Stimulated activated naive CD4-positive, alpha-beta T cell treated with Interleukin-2 at 50 U/mL for 16 hours (primary cell): ENCODE measurements at places on chromosomes 2 and 18.

GRCh38 chr2:224440988-224441387 lies 39.1 kb upstream of the FAM124B start:
- DNase-seq, result no peak

DNA sequence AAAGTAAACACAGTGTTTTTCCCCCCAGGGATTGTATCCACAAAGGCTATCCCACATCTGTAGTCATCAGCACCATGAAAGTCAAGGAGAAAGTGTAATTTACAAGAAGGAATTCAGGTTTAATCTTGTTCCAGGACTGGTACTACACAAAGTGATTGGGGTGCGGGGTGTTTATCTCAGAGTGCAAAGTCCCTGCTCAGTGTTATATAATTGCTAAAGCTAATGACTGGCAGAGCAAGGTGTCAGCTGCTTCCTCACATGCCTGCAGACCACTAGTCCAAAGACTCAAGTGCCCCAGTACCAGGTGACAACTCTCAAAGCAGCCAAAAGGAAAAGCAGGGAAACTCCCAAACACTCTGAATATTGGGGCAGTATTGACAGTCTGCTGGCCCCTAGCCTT lies 40.4 kb upstream of the PDCL3 start:
- DNase-seq, result no peak

GRCh38 chr18:8478166-8478967 lies 130.9 kb upstream of the RAB12 start:
- DNase-seq, result peak; percentile 17

DNA sequence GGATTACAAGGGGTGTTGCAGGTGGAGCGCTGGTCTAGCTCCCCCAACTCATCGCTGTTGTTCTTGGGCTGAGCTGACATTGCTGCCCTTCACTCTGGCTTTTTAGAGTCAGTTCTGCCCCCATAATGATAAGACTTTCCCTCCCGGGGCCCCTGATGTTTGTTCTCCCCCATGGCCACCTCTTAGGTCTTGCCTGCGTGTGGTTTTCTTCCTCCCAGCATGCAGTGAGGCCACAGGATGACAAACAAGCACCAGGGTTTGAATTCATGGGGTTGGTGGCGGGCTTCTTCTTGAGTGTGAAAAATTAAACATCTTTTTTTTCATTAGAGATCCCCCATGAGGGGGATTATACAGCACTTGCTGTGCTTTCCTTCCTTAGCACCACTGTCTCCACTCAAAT lies 74.1 kb downstream of the CTAGE1 start:
- DNase-seq, result no peak

GRCh38 chr2:104562537-104562936 lies 291.4 kb upstream of the POU3F3 start:
- no peak for DNase-seq

DNA sequence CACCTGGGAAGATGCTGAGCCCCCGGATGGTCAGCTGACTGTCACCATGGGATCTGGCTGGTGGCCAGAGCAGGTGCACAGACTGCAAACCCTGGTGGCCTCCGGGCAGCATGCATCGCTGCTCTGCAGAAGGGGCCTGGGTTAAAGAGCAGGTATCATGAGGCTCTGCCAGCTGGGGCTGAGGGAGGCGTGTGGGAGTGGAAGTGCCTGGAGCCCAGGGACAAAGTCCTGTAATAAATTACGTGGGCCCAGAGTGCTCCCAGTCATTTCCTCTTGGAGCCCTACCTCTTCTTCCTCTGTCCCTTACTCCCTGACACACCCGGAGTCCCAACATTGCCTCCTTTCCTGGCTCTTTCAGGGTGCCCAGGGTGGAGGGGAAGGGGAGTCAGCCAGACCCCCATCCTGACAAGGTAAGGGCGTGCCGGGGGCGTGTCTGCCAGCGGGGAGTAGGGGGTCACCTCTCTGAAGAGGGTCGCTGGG lies at the start of gene MYO7B:
TSS of gene MYO7B (plus strand) at position 262 of the 480 bp plus-strand sequence. CDS start 24,040 bp downstream, outside the sequence.
- no peak for DNase-seq

GRCh38 chr2:76120176-76120575 lies 409.5 kb upstream of the GCFC2 start:
- DNase-seq, result no peak

DNA sequence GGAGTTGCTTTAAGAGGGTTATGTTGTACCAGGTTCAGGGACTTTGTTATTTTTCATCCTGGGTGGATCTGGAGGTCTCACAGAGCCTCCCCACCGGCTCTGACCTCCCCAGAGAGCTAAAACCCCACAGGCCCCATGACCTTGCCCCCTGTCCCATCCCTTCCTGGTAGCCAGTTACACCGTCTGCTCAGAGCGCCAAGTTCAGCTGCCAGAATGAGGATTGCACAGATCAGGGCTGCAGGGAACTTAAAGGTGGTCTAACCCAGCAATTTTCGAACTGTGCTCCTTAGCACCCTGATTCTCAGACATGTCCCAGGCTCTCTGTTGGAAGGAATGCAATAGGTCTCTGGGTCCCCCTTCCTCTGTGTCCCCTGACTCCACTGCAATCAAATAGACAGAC lies 32.1 kb downstream of the ATOH8 start:
- DNase-seq, result no peak

DNA sequence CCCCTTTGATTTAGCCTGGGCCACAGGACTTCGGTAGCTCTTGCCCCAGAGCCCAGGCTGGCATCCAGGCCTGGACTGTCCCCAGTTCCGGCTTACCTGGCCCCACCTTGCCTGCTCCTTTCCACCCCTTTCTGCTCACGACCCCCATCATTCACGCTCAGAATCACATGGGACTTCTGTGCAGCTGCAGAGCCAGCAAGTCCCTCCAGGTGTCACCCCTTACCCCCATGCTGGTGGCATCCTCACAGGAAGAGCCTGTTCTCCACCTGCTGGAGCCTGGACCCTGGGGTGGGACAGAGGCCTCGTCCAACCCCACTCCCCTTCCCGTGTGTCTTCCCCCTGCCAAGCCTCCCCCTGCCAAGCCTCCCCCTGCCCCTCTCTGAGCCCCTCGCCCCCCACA lies 7.9 kb upstream of the KCNIP3 start:
- no peak for DNase-seq

- DNase-seq, result no peak
Measured at GRCh38 chr2:98705333-98705617, 25.7 kb downstream of the MGAT4A start.

DNA sequence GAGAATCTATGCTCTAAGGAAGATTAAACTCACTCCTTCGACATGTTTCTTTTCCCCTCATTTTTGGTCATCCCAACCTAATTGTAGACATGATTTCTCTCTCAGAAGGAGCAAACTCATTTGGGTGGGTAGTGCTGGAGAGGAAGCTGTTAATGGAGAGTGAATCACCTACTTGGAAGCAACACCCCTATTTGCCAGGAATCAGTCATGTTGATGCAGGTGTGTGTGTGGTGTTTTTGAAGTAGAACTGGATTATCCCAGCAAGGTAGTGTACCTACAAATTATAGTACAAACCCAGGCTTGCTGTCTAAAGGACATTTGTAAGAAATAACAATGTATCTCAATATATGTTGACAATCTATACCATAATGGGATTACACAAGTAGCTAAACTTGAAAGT lies 186.4 kb downstream of the EPHA4 start:
- DNase-seq, result no peak

- DNase-seq, result no peak
Measured at GRCh38 chr2:171553236-171553635, 31.0 kb downstream of the CYBRD1 start.

GRCh38 chr18:70221156-70221914 lies 15.8 kb upstream of the RTTN start:
- DNase-seq, result no peak

GRCh38 chr2:80592106-80592505 lies 287.6 kb upstream of the LRRTM1 start:
- no peak for DNase-seq

DNA sequence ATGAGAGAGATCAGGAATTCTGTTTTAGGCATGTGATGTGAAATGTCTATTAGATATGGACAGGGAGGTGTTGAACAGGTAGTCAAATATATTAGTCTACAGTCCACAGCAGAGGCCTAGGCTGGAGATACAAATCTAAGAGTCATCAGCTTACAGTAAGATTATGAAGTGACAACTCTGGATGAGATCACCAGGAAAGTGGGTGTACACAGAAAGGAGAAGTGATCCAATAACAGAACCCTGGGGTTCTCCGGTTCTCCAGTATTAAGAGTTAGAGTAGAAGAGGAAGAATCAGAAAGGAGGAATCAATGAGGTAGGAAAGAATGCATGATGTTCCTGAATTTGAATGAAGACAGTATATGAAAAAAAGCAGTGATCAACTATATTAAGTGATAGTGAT lies 362.3 kb downstream of the FIGN start:
- no peak for DNase-seq

DNA sequence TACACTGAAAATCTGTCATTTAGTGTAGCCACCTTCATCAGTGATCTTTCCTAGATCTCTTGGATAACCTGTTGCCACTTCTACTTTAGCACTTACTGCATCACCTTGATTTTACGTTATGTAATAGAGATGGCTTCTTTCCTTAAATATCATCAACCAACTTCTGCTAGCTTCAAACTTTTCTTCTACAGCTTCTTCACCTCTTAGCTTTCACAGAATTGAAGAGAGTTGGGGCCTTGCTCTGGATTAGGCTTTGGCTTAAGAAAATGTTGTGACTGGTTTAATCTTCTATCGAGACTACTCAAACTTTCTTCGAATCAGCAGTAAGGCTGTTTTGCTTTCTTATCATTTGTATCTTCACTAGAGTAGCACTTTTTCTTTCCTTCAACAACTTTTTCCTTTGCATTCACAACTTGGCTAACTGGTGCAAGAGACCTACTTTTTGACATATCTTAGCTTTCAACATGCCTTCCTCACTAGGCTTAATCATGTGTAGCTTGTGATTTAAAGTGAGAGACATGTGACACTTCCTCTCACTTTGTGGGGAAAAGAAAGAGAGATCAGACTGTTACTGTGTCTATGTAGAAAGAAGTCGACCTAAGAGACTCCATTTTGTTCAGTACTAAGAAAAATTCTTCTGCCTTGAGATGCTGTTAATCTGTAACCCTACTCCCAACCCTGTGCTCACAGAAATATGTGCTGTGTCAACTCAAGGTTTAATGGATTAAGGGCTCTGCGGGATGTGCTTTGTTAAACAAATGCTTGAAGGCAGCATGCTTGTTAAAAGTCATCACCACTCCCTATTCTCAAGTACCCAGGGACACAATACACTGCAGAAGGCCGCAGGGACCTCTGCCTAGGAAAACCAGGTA lies 99.6 kb downstream of the ATL2 start:
- no peak for DNase-seq

DNA sequence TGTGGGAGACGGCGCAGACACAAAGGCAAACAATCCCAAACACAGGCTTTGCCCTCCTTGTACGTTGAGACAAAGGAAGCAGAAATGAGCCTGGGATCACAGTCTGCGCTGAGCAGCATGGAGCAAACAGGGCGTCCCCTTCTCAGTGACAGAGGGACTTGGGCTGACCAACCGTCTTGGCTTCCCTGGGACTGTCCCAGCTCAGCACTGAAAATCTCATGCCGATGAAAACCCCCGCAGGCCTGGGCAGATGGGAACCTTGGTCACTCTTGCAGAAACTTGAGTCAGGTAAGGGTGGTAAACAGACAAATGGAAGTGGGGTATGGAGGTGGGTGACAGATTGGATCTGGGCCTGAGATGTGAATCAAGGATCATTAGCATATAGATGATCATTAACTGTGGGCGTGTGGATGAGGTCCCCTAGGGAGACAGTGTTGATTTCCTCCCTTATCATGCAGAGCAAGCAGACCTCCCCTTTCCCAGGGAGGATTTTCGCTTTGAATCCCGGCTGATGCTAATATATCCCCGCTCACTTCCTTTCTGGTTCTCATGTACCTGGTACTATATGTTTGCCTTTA lies 19.1 kb upstream of the SH3BP4 start:
- no peak for DNase-seq

GRCh38 chr2:117771969-117772630 lies 42.4 kb upstream of the DDX18 start:
- no peak for DNase-seq

DNA sequence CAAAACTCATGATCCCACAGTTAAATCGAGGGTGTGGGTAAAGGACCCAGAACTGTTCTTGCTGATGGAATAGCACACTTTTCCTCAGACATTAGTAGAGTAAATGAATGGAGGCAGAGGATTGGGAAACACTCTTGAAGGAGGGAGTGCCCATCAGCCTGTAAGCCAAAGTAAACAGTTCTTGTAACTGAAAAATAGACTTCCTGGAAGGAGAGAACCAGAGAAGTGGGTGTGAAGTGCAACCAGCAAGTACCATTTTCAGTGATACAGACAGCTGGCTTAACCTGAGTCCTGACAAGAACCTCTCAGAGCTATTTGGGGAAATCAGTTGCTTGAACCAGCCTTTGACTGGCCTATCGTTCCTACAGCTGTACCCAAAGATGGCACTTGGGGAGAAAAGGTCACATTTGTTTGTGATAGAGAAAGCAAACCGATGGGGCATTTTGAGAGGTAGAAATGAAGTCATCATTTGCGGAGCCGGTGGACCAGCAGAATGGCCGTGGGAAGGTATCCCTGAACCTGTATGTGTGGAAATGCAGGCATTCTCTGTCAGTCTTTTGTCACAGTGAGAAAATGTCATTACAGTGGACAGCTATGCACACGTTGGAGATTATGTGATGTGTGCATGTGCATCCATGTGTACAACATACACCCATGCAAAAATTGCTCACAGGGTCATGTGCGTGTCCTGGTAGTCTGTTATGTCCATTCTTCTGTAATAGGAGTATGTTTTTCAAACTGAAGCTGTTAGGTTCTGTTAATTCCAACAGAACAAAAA lies 17.8 kb downstream of the CRIM1 start:
- no peak for DNase-seq

GRCh38 chr2:176126929-176127773 lies 2.4 kb upstream of the HOXD8 start:
- DNase-seq, result peak; percentile 31

DNA sequence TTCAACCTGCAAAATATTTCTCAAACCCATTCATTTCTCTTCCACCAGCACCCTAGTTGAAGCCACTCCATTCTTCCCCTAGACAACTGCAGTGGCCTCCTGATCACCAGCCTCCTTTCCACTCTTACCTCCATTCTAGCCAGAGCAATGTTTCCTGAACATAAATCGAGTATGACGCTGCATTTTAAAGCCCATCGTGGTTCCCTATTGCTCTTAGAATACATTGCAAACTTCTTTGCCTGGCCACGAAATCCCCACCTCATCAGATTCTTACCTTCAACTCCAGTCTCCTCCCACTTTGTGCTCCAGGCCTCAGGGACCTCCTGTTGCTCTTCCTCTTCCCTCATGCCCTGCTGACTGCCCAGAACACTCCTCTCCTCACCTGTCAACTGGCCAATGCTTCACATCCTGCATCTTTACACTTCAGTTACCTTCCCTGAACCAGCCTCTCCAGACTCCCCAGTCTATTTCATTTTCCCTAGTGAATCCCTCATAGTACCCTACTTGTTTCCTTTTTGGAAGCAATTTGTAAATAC lies 176.5 kb upstream of the CTAGE1 start:
- DNase-seq, result no peak
